A549 treated with ZK216348 at 1 μM for 4 hours (cell line): ENCODE measurements at places on chromosomes 6 and 20. TPM values are rescaled to one million over a fixed set of nuclear protein-coding genes. Genes with fewer than 3 reads are reported as not detected.

Gene RPN2
- total RNA-seq, result 258 to 274 TPM (median 261 TPM) in 5 replicates

Gene JARID2
- total RNA-seq, result 8.4 to 13.6 TPM (median 10.9 TPM) in 5 replicates

Gene AKAP12
- total RNA-seq, result 123 to 215 TPM (median 187 TPM) in 5 replicates

Gene ULBP3
- 3.4 to 5.0 TPM (median 3.6 TPM) in 5 replicates for total RNA-seq

Gene KIF6
- total RNA-seq, result 0.11 to 0.45 TPM (median 0.13 TPM) in 4 of 5 replicates, not detected in the other

Gene GSTA2
- total RNA-seq, result 0.21 to 0.24 TPM in 2 of 5 replicates, not detected in the others

Gene CEP85L
- 1.3 to 2.3 TPM (median 1.6 TPM) in 5 replicates for total RNA-seq

Gene EDN3
- total RNA-seq, result 1.3 to 1.8 TPM (median 1.7 TPM) in 5 replicates

Gene ULBP2
- 3.3 to 4.3 TPM (median 3.9 TPM) in 5 replicates for total RNA-seq

Gene HLA-DOB
- total RNA-seq, result 0.16 to 0.23 TPM in 2 of 5 replicates, not detected in the others

Gene GMPR
- 2.2 to 3.8 TPM (median 3.3 TPM) in 5 replicates for total RNA-seq

Gene SLC16A10
- total RNA-seq, result 0.08 to 0.51 TPM (median 0.34 TPM) in 5 replicates
